A549 treated with AZD2906 at 1 μM for 4 hours (cell line): ENCODE measurements at places on chromosomes 11 and 22. TPM values are rescaled to one million over a fixed set of nuclear protein-coding genes. Genes with fewer than 3 reads are reported as not detected.

P2RY2 gene
- 9.2 to 11.5 TPM (median 11.2 TPM) in 5 replicates for total RNA-seq

DCDC1 gene
- 0.35 to 0.91 TPM (median 0.44 TPM) in 5 replicates for total RNA-seq

RASGRP2 gene
- 0.94 to 2.3 TPM (median 2.0 TPM) in 5 replicates for total RNA-seq

NAALADL1 gene
- not detected in 5 replicates for total RNA-seq

TP53AIP1 gene
- total RNA-seq = 0.07 to 0.11 TPM (median 0.08 TPM) in 3 of 5 replicates, not detected in the others

VSIG10L2 gene
- not detected in 5 replicates for total RNA-seq

ZBED5 gene
- 17.3 to 21.9 TPM (median 19.7 TPM) in 5 replicates for total RNA-seq

GUCY1A2 gene
- 0.03 to 0.09 TPM (median 0.08 TPM) in 5 replicates for total RNA-seq

SLC22A6 gene
- not detected in 5 replicates for total RNA-seq

HIPK3 gene
- total RNA-seq = 12.6 to 17.8 TPM (median 16.4 TPM) in 5 replicates

ART1 gene
- total RNA-seq = 0.06 to 0.10 TPM in 2 of 5 replicates, not detected in the others

NOX4 gene
- not detected in 5 replicates for total RNA-seq

CDC45 gene
- total RNA-seq = 23.1 to 26.3 TPM (median 24.5 TPM) in 5 replicates

SLC2A11 gene
- 8.9 to 10.5 TPM (median 9.9 TPM) in 5 replicates for total RNA-seq

ELF5 gene
- not detected in 5 replicates for total RNA-seq

C11orf42 gene
- total RNA-seq = not detected in 5 replicates

CCDC179 gene
- not detected in 5 replicates for total RNA-seq

FOSL1 gene
- 97.3 to 161 TPM (median 118 TPM) in 5 replicates for total RNA-seq

KCNQ1 gene
- total RNA-seq = 0.66 to 1.1 TPM (median 0.71 TPM) in 5 replicates

TMPRSS6 gene
- 0.06 TPM in 1 of 5 replicates, not detected in the others for total RNA-seq

PLA2G3 gene
- total RNA-seq = not detected in 5 replicates

RAPSN gene
- total RNA-seq = 0.03 to 0.33 TPM (median 0.12 TPM) in 5 replicates

YIF1A gene
- total RNA-seq = 93.6 to 127 TPM (median 118 TPM) in 5 replicates

SCGB1C1 gene
- not detected in 5 replicates for total RNA-seq

AQP11 gene
- 1.1 to 1.5 TPM (median 1.4 TPM) in 5 replicates for total RNA-seq

PDGFB gene
- 2.9 to 4.2 TPM (median 3.2 TPM) in 5 replicates for total RNA-seq

MB gene
- total RNA-seq = 6.3 to 8.7 TPM (median 7.7 TPM) in 5 replicates

DSCAML1 gene
- 0.14 to 0.64 TPM (median 0.34 TPM) in 5 replicates for total RNA-seq
